CD4-positive, alpha-beta memory T cell (primary cell): ENCODE measurements at places on chromosomes 4 and X. TPM values are rescaled to one million over a fixed set of nuclear protein-coding genes. Genes with fewer than 3 reads are reported as not detected.

GAGE12F gene
- total RNA-seq = not detected

FGA gene
- total RNA-seq = not detected

NEIL3 gene
- 0.17 TPM for total RNA-seq

MSANTD1 gene
- total RNA-seq = 2.2 TPM

NR3C2 gene
- total RNA-seq = 46.0 TPM

TEX13C gene
- total RNA-seq = not detected
